Stimulated activated CD4-positive, alpha-beta T cell treated with anti-CD3 and anti-CD28 coated beads, TNF-alpha, amount 100 ng/mL, for 4 hours (primary cell): ENCODE measurements at places on chromosomes 5 and 9.

- DNase-seq = no peak
These were observed 130.9 kb upstream of the SLC30A5 start for GRCh38 chr5:68962757-68963484.

DNA sequence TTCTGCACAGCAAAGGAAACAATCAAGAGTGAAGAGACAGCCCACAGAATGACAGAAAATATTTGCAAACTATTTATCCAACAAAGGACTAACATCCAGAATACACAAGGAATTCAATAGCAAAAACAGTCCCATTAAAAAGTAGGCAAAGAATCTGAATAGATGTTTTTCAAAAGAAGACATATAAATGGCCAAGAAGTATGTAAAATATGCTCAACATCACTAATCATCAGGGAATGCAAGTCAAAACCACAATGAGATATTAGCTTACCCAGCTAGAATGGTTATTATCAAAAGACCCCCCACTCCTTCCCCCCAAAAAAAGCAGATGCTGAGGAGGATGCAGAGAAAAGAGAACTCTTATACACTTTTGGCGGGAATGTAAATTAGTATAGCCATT, 13.4 kb upstream of the OR13C8 start:
- DNase-seq = no peak

DNA sequence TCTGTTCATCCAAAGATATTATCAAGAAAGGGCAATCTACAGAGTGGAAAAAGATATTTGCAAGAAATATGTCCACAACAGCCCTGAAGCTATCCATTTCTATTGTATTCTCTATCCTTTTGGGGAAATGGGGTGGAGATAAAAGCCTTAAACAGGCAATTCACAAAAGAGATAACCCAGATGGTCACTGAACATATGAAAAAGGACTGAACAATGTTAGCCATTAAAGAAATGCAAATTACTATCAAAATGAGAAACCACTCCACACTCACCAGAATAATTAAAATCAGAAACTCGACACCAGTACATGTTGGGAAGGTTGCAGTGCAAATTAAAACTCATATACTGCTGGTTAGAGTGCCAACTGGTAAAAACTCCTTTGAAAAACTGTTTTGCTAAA, 955.2 kb upstream of the DMAC1 start:
- no peak for DNase-seq

DNA sequence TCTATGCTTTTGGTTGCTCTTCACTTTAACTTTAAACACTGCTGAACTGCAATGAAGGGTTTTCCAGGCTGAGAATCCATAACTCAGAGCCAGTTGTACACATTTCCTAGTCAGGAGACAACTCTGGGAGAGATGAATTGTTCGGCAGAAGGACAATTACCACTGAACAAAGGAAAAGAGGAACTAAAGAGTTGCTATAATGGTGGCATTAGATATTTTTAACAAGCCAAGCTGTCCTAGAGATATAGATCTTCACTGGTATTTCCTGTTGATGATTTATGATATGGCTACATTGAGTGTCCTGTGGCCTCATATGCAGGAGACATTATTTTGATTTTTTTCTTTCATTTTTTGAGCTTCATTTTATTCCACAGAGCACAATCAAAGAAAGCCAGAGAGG, 219.1 kb upstream of the PCSK5 start:
- no peak for DNase-seq

- DNase-seq = no peak
These were observed 65.7 kb downstream of the SIL1 start for GRCh38 chr5:139132515-139132914.

GRCh38 chr5:96855031-96855872, 21.0 kb upstream of the ERAP2 start:
- no peak for DNase-seq

DNA sequence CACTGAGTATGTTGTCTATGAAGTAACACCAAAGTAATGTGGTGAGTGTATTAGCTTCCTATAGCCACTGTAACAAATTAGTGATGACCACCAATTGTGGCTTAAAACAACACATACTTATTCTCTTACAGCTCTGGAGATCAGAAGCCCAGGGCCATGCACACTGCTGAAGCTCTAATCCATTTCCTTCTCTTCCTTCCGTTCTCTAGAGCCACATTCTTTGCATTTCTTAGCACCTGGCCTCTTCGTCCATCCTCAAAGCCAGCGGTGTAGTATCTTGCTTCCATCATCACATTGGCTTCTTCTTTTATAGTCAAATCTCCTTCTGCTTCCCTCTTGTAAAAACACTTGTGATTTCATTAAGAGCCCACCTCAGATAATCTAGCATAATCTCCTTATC, 230.3 kb upstream of the RFX3 start:
- no peak for DNase-seq

DNA sequence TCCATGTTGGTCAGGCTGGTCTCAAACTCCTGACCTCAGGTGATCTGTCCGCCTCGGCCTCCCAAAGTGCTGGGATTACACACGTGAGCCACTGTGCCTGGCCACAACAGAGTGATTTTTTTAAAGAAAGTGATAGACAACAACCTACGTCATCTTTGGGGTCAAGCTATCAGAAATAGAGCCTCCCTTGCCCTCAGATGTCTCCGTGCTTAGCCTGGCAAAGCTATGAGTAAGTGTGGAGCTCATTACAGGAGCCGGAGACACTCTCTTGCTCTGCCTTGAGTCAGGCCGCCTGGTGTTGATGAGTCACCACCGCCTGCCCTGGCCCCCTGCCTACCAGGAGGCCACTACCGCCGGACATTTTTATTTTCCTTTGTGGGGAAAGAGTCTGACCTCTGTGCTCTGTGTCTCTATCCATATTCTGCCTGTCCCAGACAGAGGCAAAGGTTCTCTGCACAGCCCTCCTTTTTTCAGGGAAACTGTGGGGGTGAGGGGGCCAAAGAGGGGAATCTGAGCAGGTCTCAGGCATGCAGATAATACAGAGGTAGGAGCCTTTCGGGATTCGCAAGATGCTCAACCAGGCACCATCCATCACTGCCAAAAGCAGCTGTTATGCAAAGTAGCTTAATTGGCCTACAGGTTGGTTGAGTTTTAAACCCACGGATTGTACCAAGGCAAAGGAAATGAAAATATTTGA, 123.7 kb upstream of the CPEB4 start:
- no peak for DNase-seq

GRCh38 chr5:96627792-96628398, 34.3 kb upstream of the CAST start:
- no peak for DNase-seq

- no peak for DNase-seq
These were observed 11.6 kb downstream of the NAIP start for GRCh38 chr5:71013575-71013974.

- no peak for DNase-seq
These were observed 620.3 kb upstream of the WWC1 start for GRCh38 chr5:167671176-167671575.

DNA sequence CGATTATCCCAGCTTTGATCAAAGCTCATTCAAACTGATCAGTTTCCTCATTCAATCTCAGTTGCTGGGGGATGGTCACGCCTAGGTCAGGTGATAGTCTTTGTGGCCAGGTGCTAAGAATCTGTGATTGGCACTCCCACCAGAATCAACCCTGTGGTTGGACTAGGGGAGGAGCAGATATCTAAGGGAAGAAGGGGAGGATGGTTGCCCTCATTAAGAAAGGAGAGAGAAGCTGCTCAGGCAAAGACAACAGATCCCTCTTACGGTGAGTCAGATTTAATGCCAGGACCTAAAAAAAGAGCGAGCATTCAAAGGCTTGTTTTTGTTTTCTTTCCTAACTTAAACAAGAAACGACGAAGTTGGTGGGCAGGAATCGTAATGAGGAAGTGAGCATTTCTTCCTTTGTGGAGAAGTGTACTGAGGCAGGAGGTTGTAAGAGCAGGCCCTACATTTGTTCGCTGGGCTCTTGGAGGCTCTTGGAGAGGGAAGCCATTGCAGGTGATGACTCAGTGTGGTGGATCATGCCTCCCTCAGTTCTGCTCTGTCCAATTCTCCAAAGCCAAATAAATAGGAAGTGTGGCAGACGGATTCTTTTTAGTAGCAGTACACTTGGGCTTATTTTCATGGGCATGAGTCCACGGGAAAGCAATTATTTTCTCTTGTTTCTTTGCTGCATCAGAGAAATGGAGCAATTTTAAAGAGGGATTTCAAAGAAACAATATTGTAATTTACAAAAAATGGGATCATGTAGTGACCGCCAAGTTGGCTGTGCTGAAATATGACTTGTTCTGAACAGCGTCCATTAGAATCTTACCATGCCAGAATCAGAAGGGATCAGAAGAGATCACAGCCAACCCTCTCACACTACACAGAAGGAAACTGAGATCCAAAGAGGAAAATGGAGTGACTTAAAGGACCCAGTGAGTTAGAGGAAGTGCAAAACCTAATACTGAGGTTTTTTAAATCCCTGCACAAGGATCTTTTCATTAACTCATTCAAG, 18.7 kb upstream of the TGFBR1 start:
- no peak for DNase-seq

- DNase-seq = no peak
These were observed 504.4 kb downstream of the NTRK2 start for GRCh38 chr9:85173967-85174366.

GRCh38 chr5:1231354-1231905, 6.2 kb downstream of the SLC6A18 start:
- DNase-seq = no peak

DNA sequence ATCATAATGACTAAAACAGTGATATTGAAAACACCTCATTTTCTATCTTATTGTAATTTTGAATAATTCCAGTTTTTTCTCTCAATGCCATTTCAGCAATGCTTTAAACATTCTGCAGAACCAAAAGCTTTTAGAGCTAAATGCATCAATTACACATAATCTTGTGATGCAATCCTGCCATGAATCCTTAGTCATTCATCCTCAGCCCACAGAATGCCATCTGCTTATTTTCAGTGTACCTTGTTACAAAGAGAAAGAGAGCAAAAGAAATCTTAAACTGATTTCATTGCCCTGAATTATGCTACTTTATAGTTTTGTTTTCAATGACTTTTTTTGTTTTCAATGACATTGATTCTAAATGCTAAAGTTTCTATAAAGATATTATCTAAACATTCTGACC, 1234.8 kb upstream of the C9orf72 start:
- DNase-seq = no peak

GRCh38 chr9:19947996-19948395, 159.2 kb upstream of the SLC24A2 start:
- DNase-seq = no peak

GRCh38 chr9:109883623-109884022, 103.6 kb downstream of the PALM2AKAP2 start:
- no peak for DNase-seq

- DNase-seq = no peak
These were observed 572 bp downstream of the SCGB3A1 start for GRCh38 chr5:180590543-180591310.

GRCh38 chr5:108769352-108769751, 21.7 kb downstream of the FER start:
- DNase-seq = no peak

DNA sequence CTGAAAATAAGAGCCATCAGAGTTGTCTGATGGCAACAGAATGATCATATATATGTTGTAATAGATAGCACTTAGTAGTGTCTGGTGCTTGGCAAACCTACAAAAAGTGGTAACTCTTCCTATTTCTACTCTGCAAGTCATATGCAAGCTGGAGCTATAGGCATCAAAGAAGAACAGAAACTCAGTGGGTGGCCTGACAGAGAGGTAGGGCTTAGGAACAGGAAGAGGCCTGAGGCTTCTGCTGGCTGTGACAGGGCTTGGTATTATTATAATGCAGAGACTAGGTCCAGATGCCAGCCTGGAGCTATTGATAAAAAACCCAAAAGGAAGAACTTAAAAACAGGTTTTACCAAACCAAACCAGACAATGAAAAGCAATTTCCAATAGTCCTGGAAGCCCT, 4.4 kb upstream of the DIAPH1 start:
- DNase-seq = no peak

DNA sequence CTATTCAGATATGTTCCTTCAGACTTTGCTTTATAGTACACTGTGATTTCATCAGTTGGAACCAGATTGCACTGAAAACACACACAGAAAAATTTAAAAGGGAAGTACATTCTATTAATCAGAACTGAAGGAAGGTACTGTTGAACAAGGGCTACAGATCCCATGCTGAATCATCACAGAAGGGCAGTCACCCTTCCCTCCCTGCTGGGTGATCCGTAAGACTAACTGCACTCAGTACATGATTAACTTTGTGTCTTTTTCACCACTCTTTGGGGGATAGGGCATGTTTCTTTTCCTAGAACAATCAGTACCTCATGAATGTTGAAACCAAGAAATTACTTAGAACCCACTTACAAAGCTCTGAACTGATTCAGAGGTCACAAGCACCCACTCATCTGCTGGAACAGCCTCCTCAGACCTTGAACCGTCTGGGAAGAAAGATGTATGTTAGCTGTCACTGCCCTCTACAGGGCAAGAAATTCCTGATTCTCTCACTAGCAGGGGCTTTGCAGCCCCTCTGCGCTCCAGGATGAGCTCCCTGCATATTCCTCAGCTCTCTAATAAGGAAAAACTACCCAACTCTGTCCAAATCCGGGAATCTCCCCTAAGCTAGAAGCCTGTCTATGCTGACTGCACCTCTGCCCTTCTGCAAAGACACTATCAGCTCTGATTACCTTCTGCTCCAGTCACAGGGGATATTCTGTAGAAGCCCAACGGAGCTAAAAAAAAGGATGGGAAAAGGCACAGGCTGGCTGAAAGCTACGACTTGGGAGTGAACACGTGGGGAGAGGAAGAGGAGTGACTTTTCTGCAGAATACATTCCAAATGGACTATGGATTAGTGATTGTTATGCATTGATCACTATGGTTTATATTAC, 51.0 kb downstream of the IARS1 start:
- no peak for DNase-seq

- no peak for DNase-seq
These were observed 109.1 kb upstream of the PTGER4 start for GRCh38 chr5:40570408-40571129.

DNA sequence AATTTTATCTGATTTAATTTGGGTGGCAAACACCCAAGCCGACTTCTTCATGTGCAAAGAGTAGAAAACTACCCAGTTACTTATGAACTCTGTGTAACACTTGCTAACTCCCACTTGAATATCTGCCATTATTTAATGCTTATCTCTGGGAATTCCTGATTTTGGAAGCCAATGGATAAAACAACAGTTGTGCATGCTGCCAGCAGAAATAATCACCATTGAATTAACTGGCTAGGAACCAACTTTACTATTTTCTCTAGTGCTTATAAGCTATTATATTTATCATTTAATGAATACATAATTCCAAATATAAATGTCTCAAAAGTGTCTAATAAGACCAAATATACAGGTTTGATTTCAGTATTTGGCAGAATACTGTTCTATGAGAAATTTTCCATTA, 85.7 kb downstream of the IZUMO3 start:
- DNase-seq = no peak

- no peak for DNase-seq
These were observed 49.0 kb downstream of the MSX2 start for GRCh38 chr5:174773371-174773770.

GRCh38 chr5:50535393-50535792, 94.3 kb upstream of the EMB start:
- DNase-seq = no peak
